ENCODE measurements at places on chromosomes 11 and 22.

GRCh38 chr11:42490506-42490905, 821.3 kb upstream of the API5 start:
- DNase-seq, result no peak

DNA sequence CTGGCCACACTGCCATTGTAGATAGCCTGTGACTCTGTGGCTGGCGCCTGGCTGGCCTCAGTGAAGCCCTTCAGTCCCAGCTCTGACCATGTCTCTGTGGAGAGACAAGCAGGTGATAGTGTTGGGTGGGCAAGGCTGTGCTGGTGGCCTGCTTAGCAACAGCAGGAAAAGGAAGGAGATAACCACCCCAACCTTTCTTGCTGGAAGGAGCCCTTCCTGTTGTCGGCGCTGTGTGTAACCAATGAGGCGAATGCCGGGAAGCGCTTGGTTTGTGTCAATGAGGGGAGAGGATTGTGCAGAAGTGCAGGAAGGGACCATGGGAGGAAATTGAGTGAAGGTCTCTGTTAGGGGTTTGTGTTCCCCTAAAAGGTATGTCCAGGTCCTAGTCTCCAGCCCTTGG, 27.3 kb downstream of the PARVB start:
- no peak for DNase-seq

DNA sequence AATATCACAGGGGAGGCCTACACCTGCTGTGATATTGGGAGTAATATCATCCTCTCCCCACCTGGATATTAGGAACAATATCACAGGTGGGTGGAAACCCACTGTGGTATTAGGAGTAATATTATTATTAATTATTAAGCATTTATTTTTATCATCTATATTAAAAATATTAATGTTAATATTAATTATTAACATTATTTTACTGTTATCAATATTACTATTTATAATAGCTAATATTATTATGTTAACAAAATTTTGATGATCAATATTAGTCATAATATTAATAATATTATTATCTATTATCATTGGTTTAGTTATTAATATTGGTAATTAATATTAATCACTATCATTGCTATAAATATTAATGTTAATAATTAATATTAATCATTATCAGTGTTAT, 161.1 kb upstream of the API5 start:
- DNase-seq, result no peak

- DNase-seq, result no peak
Observed at GRCh38 chr11:81772166-81772565, 961.5 kb downstream of the FAM181B start.

DNA sequence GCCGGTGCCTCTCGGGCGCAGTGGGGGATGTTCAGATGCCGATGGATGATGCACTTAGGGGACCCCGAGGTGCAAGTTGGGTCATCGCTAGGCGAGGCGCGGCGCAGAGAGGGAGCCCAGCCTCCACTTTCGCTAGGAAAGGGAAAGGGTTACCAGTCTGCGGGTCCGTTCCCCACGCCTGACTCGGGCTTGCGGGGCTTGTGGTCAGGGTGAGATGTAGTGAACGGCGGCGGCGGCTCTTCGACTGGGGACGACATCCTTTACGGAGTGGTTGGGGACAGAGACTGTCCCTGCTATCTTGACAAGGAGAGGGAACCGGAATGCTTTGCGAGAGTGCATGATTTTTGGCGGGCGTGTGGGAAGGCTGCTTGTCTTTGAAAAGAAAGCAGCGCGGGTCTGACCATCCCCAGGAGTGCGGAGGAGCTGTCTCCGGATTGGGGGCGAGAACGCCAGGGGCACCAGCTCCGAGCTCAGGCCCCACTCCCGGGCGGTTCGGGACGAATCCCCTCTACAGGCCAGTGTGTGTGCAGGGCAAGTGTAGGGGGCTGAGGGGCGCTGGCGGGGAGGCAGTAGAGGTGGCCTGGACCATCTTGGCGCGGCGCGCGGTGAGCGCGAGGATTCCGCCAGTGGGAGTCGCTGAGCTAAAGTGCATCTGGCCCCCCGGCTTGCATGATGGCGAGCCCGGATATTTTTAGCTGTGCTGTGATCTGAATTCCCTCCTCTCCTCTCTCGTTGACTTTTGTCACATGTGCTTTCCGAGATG, 1.1 kb downstream of the FAT3 start:
- no peak for DNase-seq

- no peak for DNase-seq
Observed at GRCh38 chr11:119249671-119250010, 43.5 kb downstream of the CBL start.

- DNase-seq, result no peak
Observed at GRCh38 chr22:31637891-31638618, 24.0 kb downstream of the PISD start.

- no peak for DNase-seq
Observed at GRCh38 chr22:35783943-35784614, 66.4 kb downstream of the APOL5 start.

- DNase-seq, result no peak
Observed at GRCh38 chr11:18791207-18791968, at the start of gene PTPN5. TSS of gene PTPN5 (minus strand) at chr11:18791798. CDS start at chr11:18771958, 19,840 bp downstream.

- no peak for DNase-seq
Observed at GRCh38 chr11:118845369-118845768, 38.3 kb upstream of the CXCR5 start.

DNA sequence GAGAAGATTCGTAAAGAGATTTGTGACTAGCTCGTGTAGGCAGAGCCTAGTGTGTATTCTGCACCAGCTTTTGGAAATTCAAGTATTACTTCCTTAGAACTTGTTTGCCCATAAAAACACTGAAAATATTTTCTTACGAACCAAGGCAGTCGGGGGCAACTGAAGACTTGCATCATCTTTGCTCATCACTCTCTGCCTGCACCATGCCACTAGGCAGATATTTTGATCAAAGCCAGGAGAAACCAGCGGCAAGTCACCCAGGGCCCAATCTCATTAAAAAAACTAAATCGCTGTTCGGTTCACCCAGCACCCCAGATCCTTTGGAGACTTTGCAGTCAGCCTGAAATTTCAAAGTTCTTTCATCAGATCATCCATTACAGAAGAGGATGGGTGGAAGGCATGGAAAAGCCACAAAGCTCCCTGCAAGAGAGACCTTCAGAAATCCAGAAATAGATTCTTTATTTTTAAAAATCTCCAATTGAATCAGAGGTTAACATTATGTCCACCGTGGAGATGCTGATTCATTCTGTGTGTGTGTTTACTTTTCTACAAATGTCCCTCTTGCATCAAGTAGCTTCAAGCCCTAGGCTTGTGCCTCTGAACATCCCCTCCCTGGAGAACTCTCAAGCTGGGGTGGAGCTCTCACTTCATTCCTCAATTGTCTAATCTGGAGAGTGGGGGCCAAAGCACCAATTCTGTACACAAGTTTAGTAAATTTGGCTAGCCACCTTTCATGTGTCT, 78.4 kb downstream of the ETS1 start:
- DNase-seq, result no peak

GRCh38 chr11:2518983-2519340, 74.2 kb downstream of the KCNQ1 start:
- DNase-seq, result no peak

DNA sequence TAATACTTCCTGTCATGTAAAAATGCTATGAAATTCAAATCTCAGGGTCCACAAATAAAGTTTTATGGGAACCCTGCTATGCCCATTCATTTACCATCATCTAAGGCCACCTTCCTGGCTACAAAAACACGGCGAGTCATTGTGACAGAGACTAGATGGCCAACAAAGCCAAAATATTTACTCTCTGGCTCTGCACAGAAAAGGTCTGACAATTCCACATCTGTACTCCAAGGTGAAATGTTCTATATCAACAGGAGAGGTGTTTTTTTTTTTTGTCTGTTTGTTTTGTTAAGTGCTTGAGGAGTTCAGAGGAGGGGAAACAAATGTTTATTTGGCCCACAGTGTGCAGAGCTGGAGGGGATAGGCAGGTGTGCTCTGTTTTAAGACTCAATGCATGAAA, 18.6 kb upstream of the TMA7B start:
- no peak for DNase-seq

DNA sequence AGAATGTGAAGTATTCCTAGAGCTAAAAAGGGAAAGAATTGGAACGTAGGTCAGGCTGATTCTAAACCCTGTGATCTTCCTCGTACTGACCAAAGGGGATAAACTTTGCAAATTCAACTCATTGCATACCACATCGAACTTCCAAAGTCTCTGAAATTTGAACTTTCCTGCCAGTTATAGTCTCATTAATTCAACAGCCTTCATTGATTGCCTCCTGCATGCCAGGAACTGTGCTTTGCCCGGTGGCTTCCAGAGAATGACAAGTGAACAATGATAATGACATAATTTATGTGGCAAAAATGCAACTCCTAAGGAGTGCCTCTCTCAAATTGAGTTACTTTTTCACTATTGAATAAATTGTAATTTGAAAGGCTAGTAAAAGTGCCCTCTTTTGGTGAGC, 107.7 kb upstream of the LDLRAD3 start:
- no peak for DNase-seq

DNA sequence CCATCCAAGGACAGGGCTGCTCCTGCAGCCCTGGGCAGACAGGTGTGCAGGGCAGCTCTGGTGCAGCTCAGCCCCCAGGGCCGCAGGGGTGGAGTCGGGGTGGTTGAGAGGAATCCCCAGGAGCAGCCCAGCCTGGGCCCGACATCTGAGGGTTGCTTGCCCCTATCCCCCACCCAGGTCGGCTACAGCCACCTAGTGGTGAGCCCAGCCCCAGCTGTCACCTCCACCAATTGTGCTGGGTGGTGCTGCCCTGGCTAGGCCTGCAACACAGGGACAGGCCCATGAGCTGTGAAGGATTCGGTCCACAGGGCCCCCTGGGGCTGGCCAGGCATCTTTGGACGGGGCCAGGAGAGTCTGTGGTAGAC, 29.6 kb downstream of the RTN4R start:
- no peak for DNase-seq
